ENCODE measurements at places on chromosomes 7 and 10.

- no peak for DNase-seq
Observed at GRCh38 chr10:74854610-74855009, 28.2 kb downstream of the KAT6B start.

DNA sequence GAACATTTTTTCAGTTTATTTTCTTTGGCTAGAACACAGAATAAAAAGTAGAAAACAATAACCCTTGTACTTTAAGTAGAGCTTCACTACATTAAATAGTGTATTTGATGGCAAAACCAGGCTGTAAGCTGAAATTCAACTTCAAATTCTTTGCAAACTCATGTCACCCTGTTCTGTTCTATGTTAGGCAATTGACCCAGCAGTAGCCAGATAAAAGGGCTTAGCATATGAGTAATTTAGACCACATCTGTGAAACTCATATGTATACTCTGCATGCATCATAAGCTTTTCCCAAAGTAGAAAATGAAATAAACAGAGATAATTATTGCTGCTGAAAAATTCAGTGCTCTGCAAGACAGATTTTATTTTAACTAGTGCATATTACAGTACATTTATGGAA, 150.2 kb downstream of the GNAI1 start:
- no peak for DNase-seq

DNA sequence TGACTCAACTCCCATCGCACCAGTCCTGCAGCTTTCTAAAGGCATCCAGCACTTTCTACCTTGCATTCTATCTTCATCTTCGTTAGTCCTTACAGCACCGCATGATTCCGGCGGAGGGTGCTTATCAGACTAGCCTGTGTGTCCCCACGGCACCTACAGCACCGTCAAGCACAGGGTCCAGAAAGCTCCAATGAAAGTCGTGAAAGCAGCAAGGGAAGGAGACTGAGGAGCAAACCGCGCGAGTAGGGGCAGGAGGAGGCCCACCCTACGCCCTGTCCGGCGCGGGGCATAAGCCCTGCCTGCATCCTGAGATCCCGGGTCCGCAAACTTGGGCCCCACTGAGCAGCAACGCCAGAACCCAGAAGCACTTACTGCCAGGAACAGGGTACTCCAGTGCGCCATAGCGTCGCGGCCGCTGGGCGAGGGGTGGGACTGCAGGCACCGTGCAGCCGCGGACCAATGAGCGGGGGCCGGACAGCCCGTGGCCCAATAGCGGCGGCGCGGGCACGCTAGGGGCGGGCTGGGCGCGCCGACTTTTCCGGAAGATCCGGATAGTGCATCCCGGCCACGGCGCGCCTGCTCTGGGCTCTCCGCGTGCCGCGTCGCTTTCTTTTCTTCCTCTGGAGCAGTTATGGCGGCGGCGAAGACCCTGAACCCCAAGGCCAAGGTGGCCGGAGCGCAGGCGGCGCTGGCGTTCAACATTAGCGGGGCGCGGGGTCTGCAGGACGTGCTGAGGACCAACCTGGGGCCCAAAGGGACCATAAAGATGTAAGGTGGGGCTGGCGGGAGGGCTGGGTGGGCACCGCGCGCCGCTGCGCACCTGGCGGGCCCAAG, 122.1 kb upstream of the VKORC1L1 start:
- peak; percentile 87 for DNase-seq

- no peak for DNase-seq
Observed at GRCh38 chr10:78398382-78398781, 364.7 kb downstream of the RPS24 start.

DNA sequence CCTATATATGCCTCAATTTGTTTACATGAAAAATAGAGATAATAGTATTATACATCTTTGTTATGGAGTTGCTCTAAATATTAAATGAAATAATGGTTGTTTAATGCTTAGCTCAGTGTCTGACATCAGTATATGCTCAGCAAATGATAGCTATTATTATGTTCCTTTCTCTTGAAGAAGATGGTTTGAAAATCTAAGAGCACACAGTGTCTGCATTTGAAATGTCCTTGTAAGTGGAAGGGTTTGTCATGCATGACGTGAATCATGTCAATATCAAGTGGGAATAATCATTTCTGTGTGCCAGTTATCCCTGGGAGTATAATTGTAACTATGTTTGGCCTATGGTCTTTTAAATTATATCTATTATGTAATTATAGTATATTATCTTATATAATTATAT, 377.5 kb upstream of the SORCS1 start:
- no peak for DNase-seq

DNA sequence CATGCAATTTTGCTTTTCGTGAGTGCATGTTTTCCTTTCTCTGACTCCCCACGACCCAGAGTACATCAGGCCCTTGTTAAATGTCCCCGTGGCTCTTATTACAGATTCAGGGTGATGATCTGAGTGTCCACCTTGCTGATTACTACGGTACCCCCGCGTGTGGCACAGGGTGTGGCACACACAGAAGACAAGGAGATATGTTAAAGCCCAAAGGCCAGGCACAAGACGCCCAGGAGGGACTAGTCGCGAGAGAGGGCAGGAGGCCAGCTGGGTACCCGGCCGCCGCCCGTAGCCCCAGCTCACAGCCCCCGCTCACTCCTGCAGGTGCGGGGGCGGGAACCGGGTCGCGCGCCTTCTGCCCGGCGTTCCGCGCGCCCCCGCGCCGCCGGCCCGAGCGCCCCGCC, 281 bp upstream of the EXOC6 start:
- no peak for DNase-seq

- DNase-seq = no peak
Observed at GRCh38 chr7:64775289-64775688, 18.9 kb upstream of the ZNF138 start.

- no peak for DNase-seq
Observed at GRCh38 chr7:110804501-110804900, 286.4 kb upstream of the LRRN3 start.

- DNase-seq = no peak
Observed at GRCh38 chr7:66766041-66766440, 25.5 kb downstream of the RABGEF1 start.

DNA sequence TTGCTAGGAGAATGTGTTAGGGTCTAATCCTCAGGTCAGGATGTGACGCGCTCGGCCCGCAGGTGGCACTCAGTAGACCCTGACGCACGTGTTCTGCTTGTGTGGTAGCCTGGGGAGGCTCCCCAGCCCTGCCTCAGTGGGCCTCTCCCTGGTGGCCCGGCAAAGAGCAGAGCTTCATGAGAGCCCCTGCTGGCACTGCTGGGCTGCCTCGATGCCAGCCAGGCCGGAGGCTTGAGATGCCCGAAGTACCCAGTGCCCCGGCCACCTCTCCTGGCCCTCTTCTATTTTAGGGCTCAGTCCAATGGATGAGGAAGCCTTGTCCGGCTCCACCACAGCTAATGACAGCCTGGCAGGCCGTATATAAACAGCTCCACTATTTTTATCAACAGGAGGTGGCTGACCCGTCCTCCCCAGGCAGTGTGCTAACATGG, 42.0 kb downstream of the PRF1 start:
- DNase-seq = no peak

DNA sequence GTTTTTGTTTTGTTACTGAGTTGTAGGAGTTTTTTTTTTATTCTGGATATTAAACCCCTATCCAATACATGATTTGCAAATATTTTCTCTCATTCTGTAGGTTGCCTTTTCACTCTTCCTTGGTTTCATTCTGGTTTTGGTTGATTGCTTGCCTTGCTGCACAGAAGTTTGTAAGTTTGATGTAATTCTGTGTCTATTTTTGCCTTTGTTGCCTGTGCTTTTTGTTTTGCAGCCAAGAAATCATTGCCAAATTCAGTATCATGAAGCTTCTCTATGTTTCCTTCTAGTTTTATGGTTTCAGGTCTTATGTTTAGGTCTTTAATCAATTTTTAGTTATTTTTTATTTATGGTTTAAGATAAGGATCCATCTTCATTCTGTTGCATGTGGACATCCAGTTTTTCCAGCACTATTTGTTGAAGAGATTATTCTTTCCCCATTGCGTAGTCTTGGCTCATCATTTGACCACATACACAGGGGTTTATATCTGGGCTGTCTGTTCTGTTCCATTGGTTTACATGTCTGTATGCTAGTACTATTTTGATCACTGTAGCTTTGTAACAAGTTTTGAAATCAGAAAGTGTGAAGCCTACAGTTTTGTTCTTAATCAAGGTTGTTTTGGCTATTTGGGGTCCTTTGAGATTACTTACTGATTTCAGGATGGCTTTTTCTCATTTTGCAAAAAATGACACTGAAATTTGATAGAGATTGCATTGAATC, 26.4 kb downstream of the BMPR1A start:
- peak; percentile 17 for DNase-seq

GRCh38 chr7:151256410-151257045, 8.0 kb upstream of the SMARCD3 start:
- DNase-seq = no peak

DNA sequence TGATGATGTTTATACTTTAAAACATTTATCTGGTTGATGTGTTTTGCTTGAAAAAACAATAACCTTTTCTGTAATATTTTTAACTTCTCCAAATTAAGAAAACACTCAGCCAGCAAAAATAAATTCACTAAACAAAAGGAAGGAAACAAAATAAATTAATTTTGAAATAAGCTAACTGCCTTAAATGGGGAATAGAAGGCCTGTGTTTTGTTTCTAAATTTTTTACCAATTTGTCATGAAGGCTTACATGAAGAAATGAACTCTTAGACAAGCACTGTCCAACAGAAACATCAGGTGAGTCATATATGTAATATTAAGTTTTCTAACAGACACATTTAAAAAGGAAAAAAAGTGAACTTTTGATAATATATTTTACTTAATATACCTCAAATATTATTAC, 68.5 kb downstream of the LRRN3 start:
- no peak for DNase-seq

GRCh38 chr10:129462257-129462795, 4.7 kb upstream of the MGMT start:
- no peak for DNase-seq

DNA sequence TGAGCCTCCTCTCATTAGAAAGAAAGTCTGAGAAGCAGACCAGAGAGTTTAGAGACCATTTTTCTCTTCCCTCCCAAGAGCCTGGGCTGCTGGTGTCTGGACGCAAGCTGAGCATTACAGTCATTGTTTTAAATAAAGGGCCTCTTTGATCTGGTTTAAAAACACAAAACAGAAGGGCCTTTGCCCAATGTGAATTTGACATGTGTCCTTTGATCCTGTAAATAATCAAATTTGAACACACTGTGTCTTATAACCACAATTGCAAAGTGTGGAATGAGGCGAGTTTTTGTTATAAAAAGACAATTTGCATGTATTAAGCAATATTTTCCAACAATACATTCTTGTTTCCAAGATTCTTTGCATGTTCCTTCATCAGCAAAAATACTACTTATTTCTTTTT, 158.5 kb downstream of the C7orf25 start:
- no peak for DNase-seq

GRCh38 chr7:100763556-100764140, 30.3 kb downstream of the ZAN start:
- no peak for DNase-seq

GRCh38 chr10:71547876-71548846, 151.4 kb downstream of the CDH23 start:
- DNase-seq = peak; percentile 56

DNA sequence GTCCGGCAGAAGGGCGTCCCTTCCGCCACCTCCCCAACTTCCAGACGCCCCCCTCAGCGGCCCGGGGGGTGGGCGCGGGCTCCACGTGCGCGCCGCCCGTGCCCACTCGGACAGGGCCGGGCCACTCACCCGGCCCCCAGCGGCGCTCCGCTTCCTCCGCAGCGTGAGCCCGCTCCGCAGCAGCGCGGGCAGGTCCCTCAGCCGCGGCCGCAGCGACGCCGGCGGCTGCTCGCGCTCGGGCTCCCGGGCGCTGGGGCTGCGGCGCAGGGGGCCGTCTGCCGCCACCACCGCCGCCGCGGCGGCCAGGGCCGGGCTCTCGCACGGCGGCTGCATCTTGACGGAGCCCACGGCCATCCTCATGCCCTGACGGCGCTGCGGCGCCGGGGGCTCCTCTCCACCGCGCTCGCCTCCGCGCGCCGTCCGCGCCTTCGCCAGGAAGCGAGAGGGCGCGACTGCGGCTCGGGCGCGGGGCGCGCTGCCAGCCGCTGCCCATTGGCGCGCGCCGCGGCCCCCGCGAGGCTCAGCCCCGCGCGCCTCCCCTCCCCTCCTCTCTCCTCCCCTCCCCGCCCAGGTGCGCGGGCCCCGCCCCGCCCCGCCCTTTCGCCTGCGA, at the start of gene RAPGEF5:
TSS of gene RAPGEF5 (minus strand) at position 454 of the 610 bp plus-strand sequence. CDS start at position 360, 94 bp downstream.
- no peak for DNase-seq

- no peak for DNase-seq
Observed at GRCh38 chr10:69209787-69210484, 10.2 kb upstream of the HKDC1 start.

GRCh38 chr10:33706191-33706590, 371.7 kb upstream of the NRP1 start:
- no peak for DNase-seq

DNA sequence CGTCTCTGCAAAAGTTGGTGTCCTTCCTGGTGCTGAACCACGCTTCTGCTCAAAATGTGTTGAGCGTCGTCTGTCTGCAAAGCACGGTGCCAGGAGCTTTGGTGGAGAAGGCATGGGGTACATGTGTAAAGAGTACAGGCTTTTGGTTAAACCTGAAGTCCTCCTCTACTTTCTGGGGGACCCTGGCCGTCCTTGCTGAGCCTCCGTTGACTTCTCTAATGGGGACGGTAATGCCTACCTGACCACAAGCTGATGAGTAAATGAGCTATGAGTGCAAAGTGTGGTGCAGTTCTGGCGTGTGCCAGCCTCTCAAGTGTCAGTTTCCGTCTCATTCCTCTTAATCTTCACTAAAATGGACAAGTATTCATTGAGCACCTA, 527 bp upstream of the HERPUD2 start:
- peak; percentile 25 for DNase-seq

- no peak for DNase-seq
Observed at GRCh38 chr7:147774461-147774860, 816.1 kb upstream of the C7orf33 start.

DNA sequence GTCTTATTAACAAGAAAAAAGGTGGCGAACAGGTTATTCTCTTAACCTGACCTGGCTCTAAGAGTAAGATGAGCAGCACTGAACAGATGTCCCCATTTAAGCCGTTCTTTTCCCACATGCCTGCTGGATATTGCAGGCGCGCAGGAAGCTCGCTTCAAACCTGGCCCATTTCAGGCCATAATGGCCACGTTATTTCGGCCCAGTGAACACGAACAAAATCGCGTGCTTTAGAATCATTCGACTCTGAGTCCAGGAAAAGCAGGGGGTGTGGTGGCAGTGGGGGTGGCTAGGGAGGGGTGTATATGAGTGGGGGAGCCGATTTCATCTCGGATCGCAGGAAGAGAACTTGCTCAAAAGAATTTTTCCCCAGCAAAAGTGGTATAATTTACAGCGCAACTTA, 6.6 kb upstream of the SP8 start:
- no peak for DNase-seq

- no peak for DNase-seq
Observed at GRCh38 chr7:51113962-51114361, 202.6 kb downstream of the COBL start.

- DNase-seq = no peak
Observed at GRCh38 chr7:149850007-149850594, 11.9 kb downstream of the ZNF862 start.

DNA sequence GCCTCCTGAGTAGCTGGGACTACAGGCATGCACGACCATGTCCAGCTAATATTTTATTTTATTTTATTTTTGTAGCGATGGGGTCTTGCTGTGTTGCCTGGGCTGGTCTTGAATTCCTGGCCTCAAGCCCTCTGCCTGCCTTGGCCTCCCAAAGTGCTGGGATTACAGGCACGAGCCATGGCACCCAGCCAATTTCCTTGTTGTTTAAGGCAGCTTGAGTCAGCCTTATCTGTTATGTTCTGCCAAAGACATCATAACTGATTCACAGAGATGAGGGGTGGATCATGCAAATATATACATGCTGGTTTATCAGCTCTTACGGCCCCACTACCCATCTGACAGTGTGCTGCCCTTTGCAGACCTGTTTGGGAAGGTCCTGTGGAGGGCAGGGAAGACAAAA, 826.7 kb downstream of the TYW1 start:
- no peak for DNase-seq
